ENCODE measurements at places on chromosomes 16 and 17.

- no peak for DNase-seq
Measured at GRCh38 chr17:68835071-68835470, 120.1 kb downstream of the ABCA8 start.

- no peak for DNase-seq
Measured at GRCh38 chr17:333626-334396, 18.8 kb downstream of the RPH3AL start.

GRCh38 chr16:52812678-52813556 lies 239.8 kb downstream of the CHD9NB start:
- peak; percentile 59 for DNase-seq

DNA sequence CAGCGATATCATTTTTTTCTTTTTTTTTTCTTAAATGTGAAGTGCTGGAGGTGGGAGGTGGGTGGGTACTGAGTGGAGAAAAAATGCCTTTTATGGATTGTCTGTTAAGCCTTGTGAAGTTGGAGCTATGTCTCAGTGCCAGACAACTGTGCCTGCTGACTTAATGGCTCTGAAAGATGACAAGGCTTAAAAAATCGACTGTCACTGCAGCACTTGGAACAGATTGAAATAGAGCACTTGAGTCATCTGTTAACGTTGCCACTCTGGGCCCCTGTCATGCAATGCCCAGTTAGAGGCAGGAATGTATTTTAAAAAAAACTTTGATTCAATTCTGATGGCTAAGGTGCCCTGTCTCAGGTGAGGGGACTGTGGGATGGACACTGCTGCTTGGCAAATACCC lies 108.2 kb upstream of the HS3ST2 start:
- no peak for DNase-seq

- no peak for DNase-seq
Measured at GRCh38 chr16:88365244-88365865, 17.4 kb upstream of the ZNF469 start.

DNA sequence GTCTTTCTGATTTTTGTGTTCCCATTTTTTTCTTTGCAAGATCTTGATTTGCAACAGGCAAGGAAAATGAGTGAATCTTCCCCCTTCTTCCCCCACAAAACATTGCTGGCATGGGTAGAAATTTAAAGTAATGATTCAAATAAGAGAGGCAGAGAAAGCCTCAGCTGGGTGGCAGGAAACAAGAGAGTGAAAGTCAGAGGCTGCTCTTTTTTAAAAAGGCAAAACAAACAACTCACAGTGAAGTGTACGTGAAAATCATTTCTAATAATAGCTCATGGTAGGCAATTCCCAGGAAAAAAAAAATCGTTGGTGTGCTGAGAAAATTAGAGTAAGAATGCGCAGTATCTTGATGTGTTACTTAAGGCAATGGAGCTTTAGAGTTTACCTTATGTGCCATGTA lies 229.5 kb downstream of the FTO start:
- no peak for DNase-seq

DNA sequence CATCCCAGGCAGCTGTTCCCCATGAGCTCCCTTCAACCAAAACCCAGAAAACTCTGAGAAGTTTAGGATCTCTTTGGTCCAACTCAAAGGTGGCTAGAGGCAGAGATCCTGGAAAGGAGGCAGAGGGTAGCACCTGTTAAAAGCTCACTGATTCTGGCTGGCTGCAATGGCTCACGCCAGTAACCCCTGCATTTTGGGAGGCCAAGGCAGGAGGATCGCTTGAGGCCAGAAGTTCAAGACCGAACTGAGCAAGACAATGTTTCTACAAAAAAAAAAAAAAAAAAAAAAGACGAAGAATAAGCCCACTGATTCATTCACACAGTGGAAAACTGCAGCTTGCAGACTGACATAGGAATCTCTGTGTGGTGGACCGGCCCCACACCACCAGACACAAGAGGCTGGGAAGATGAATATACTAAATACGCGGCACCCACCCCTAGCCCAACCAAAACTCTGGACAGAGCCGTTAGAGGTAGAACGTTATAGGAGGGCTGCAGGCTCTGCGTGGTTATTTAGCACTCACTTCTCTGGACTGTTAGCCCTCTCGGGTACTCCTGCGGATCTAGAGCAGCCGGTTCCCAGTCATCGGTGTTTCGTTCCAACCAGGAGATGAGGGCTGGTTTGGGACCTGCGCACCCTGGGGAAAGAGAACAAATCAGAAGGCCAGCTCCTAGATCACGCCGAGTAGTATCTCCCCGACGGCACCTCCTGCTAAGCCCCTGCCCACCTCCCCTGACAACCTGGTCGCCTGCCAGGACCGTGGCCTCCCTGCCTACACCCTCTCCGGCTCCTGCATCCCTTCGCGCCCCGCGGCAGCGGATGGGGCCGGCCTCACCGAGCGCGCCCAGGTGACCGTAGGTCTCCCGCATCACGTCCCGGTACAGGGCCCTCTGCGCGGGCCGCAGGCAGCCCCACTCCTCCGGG lies 925 bp downstream of the ZNF689 start:
- no peak for DNase-seq

- DNase-seq: peak; percentile 81
Measured at GRCh38 chr16:66608241-66609138, 4.0 kb downstream of the CMTM3 start.
